ENCODE measurements at places on chromosomes 12 and 14. TPM values are rescaled to one million over a fixed set of nuclear protein-coding genes. Genes with fewer than 3 reads are reported as not detected.
A peak's percentile ranks its signal among the peaks of the same experiment; 100 is the strongest.

The TESPA1 gene
- total RNA-seq, result not detected

The ATG2B gene
- 51.7 TPM for total RNA-seq

The MDM2 gene
- total RNA-seq, result 93.4 TPM

The CLEC6A gene
- not detected for total RNA-seq

The SMIM10L1 gene
- 5.9 TPM for total RNA-seq

The IGF1 gene
- total RNA-seq, result 15.8 TPM

The MYF6 gene
- not detected for total RNA-seq

The RNASE3 gene
- not detected for total RNA-seq

The CDKL1 gene
- 7.3 TPM for total RNA-seq

DNA sequence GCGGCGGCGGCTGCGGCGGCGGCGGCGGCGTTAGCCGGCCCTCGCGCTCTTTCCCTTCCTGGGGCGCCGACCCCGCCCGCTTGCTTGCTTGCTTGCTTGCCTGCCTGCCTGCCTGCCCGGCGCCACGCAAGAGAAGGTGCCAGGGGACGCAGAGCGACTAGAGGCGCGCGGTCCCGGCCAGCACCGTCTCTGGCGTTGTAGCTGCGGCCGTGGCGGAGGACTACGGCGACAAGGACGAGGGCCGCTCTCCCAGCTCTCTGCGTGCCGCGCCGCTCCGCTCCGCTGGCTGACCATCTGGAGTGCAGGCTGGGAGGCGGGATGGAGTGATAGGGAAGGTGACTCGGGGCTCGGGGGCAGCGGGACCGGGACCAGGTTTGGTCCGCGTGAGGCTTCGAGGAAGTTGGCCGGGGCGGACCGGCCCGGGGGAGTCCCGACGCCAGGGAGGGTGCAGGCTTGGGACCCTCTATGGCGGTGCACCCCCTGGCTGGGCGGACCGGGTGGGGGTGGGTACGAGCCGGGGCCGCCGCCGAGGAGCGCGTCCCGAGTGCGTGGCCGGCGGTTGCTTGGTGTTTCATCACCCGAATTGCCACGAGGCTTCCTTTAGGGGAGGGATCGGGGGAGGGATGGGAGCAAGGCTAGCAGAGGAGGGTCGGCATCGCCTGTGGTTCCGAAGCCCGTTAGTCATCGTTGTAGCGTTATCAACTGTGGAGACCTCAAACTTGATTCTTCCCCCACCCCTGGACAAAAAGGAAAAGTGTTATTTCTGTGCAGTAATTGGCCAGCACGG lies 471 bp downstream of the XPOT start:
- no peaks in the 10 kb centered on the region for H3K27me3 ChIP-seq
- peak overlapping the region; percentile 60 for H3K4me3 ChIP-seq
- no peaks in the 10 kb centered on the region for H3K36me3 ChIP-seq

- no peak overlapping the region for H3K4me3 ChIP-seq
- no peaks in the 10 kb centered on the region for H3K36me3 ChIP-seq
- no peak for DNase-seq
Observed at GRCh38 chr12:40142001-40142744, 36.3 kb upstream of the SLC2A13 start.

DNA sequence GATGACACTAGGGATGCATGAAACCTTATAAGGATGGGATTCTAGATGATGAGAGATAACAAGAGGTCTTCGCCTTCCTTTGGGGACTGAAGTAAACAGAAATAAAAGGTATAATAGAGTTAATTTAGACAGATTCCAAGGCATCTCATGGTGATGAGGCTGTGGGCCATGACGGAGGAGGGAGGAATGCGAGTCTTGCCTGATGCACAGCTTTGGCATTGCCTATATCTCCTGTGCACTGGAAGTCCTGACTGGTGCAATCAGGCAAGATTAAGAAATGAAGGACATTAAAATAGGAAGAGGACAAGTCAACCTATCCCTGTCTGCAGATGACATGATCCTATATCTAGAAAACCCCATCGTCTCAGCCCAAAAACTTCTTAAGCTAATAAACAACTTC lies 526.4 kb upstream of the LMO3 start:
- H3K27ac ChIP-seq, result no peak overlapping the region
- DNase-seq, result no peak
- no peaks in the 10 kb centered on the region for H3K36me3 ChIP-seq
- H3K4me1 ChIP-seq, result no peaks in the 10 kb centered on the region

DNA sequence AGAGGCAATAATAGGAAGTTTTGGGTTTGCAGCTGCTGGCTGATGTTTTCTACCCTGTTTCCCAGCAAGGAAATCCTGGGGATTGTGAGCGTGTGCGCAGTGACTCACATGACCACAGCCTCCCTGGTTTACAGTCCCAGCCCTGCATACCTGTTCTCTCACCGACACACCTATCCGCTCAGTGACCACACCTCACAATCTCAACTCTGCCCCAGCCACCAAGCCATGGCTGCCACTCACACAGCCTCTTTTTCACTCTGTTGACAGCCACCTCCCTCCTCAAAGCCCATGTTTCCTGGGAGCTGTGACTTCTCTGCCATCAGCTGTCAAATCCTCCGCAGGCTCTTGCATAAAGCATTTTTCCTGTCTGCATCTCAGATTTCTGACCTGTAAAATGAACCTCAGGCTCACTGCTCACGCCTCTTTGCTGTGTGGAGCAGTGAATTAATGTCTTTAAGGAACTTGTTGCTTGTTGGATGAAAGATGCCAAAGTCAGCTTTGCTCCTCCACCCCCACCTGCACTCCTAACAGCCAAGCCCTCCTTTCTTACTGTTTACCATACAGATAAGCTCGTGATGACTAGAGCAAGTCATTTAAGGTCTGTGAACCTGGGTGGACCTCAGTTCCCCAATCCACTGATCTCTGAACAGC lies 43.5 kb downstream of the B4GALNT3 start:
- no peaks in the 10 kb centered on the region for H3K36me3 ChIP-seq
- peaks cover 13% of the 10 kb centered on the region for H3K4me1 ChIP-seq
- no peaks in the 10 kb centered on the region for H3K27me3 ChIP-seq
- H3K27ac ChIP-seq, result peak overlapping the region; percentile 23
- H3K4me3 ChIP-seq, result no peak overlapping the region
- peak; percentile 37 for DNase-seq

- H3K4me1 ChIP-seq, result peaks cover 8% of the 10 kb centered on the region
- H3K27ac ChIP-seq, result no peak overlapping the region
- no peaks in the 10 kb centered on the region for H3K36me3 ChIP-seq
- H3K27me3 ChIP-seq, result no peaks in the 10 kb centered on the region
- DNase-seq, result no peak
- H3K4me3 ChIP-seq, result no peak overlapping the region
Observed at GRCh38 chr12:109920261-109920780, 20.2 kb downstream of the TCHP start.

- H3K4me1 ChIP-seq, result no peaks in the 10 kb centered on the region
- H3K4me3 ChIP-seq, result no peak overlapping the region
- H3K27me3 ChIP-seq, result no peaks in the 10 kb centered on the region
- H3K36me3 ChIP-seq, result no peaks in the 10 kb centered on the region
- no peak overlapping the region for H3K27ac ChIP-seq
- no peak for DNase-seq
Observed at GRCh38 chr12:100058482-100059029, 73.8 kb upstream of the ANKS1B start.

DNA sequence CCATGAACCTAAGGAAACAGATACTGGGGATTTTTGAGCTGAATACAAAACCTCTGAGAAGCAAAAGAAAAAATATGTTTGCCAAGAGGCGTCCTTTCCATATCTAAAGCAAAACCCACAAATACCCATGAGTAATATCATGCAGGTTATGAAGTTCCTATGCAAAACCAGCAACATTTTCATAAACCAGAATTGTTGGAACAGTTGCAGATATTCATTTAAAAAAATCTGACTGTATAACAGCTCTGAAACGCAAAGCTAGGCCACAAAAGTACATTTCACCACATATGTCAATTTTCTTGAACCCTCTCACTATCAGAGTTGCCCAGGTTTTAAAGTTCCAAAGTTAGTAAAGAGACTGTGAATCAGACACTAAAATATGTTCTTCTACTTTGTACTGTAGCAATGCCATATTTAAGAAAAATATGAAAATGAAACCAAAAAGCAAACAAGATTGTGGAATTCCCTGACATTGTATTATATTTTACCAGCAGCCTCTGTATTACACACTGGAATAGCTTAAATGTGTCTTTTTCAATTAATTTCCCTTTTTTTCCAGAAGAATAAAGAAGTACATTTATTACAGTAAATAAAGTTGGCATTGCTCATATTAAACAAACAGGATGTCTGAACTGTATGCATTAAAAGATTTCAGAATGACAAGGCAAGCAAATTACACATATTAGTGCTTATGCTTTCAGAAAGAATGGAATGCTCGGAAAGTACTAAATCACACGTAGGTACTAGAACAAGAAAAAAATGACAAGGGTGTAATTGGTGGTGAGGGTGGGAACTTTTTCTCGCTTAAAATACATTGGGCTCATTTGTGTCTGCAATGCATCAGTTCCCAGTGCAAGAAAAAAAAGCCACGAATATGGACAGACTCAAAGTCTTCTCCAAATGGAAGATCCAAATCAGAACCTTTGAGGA lies 33.6 kb upstream of the HIF1A start:
- H3K36me3 ChIP-seq, result no peaks in the 10 kb centered on the region
- H3K4me3 ChIP-seq, result no peak overlapping the region
- no peak overlapping the region for H3K27ac ChIP-seq
- DNase-seq, result no peak

- H3K4me1 ChIP-seq, result no peaks in the 10 kb centered on the region
- H3K27ac ChIP-seq, result no peak overlapping the region
- H3K27me3 ChIP-seq, result no peaks in the 10 kb centered on the region
- H3K36me3 ChIP-seq, result peaks cover 1% of the 10 kb centered on the region
- no peak overlapping the region for H3K4me3 ChIP-seq
Observed at GRCh38 chr12:120072472-120073249, 43.9 kb downstream of the RAB35 start.

DNA sequence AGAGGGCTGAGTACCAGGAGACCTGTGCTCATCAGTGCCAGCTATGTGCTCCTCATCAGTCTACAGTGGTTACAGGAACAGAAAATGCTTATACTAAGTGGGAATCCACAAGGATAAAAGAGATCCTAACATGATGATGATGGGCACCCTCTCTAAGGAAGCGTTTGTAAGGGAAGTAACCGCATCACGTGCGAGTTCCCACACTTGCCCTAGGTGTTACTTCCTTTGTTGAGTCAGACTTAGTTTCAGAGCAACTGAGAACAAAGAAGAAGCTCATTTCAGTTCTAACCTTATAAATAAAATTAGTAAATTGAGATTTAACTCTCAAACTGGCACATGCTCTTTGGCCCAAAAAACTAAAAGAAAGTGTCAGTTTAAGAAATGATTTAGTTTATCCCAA lies 956.4 kb upstream of the TMEM132C start:
- no peak overlapping the region for H3K4me3 ChIP-seq
- no peaks in the 10 kb centered on the region for H3K36me3 ChIP-seq
- H3K27ac ChIP-seq, result no peak overlapping the region
- no peak for DNase-seq
- H3K4me1 ChIP-seq, result no peaks in the 10 kb centered on the region
- H3K27me3 ChIP-seq, result no peaks in the 10 kb centered on the region

Data from body of pancreas (tissue), 4 donors.